Stimulated activated CD8-positive, alpha-beta memory T cell treated with anti-CD3 and anti-CD28 coated beads, Interleukin-4, amount 100 ng/mL, for 1 hour (primary cell): ENCODE measurements at places on chromosomes 13 and 19.

- DNase-seq, result no peak
These were observed 173.6 kb downstream of the ZNF536 start for GRCh38 chr19:30545752-30546151.

DNA sequence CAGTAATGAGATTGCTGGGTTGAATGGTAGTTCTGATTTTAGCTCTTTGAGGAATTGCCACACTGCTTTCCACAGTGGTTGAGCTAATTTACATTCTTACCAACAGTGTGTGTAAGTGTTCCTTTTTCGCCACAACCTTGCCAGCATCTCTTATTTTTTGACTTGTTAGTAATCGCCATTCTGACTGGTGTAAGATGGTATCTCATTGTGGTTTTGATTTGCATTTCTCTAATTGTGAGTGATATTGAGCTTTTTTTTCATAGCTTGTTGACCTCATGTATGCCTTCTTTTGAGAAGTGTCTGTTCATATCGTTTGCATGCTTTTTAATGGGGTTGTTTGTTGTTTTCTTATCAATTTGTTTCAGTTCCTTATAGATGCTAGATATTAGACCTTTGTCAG lies 245.0 kb downstream of the MTUS2 start:
- no peak for DNase-seq

- no peak for DNase-seq
These were observed 7.7 kb upstream of the CDADC1 start for GRCh38 chr13:49240017-49240416.

GRCh38 chr13:110560601-110561343 lies 750 bp downstream of the RAB20 start:
- no peak for DNase-seq

DNA sequence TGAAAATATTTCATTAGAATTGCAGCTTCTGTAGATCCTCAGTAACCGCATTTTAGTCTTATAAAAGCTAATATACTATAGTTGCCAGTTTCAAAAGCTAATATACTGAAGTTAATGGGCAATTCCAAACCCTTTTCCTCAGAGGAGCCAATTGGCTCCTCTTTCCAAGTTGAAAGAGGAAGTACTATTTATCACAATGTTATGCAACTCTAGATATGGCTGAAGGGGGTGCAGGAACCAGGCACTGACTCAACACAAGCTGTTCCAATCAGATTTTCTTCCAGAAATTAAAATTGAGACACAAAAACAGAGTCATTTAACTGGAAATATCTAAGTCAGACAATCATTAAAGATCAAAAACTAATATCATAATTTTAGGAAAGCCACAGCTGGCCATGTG lies 258.9 kb downstream of the PCDH20 start:
- no peak for DNase-seq

DNA sequence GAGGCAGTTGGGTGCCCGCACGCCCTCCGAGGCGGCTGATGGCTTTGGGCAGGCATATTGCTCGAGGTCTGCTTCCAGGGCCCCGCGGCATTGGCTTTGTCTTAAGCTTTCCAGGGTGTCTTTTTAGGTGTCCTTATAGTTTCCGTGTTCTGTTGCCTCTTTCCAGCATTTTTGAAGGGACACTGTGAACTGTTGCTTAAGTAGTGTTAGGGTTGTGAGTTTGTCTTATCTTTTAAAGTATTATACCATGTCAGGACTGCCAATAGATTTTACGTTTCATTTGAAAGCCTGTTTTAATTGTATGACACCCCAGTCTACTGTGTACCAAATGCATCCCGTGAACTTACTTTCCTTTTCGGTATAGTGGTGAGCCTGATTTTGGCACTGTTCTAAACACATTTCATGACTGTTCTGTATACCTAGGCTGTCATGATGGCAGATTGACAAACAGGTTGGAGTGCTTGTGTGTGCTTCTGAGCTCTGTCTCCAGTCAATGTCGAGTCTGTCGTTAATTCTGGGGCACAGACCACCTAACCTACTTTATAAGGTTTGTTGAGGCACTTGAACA lies 656 bp downstream of the PCCA start:
- DNase-seq, result no peak

DNA sequence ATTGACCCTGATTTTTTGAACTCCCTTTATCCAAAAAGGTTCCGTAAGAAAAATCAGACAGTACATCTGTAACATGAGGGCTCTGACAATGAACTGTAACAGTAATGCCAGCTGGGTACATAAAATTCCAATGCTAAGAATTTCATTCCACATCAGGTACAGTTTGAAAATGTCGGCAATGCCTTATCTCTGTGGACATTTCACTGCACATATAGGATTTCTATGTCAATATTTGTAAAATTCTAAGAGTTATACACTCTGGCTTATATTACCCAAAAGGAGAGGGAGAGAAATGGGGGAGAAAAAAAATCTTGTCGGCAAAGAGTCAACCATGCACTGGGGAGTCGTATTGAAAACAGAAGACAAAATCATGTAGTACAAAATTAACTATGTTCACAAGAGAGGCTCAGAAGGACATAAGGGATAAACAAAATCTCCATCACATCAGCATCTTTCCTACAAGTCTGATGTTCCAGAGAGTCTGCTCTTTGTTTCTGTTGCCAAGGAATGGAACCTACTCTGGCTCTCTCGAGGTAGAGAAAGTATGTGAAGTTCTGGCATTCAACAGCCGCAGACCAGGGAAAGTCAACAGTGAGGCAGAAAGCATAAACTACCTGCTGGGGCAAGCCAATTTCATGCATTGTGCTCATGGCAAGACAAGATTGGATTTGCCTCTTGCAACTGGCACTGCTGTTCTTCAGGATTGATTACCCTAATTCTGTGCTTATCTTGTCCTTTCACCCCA lies 72.4 kb downstream of the STARD13 start:
- DNase-seq, result no peak
